ENCODE measurements at places on chromosomes 5 and 9. TPM values are rescaled to one million over a fixed set of nuclear protein-coding genes. Genes with fewer than 3 reads are reported as not detected.

SLC34A3 gene
- not detected for total RNA-seq

C9orf43 gene
- total RNA-seq = 0.15 TPM

CTXN3 gene
- total RNA-seq = under 0.01 TPM

RIC1 gene
- total RNA-seq = 34.3 TPM

PCDHA11 gene
- under 0.01 TPM for total RNA-seq
